ENCODE measurements at places on chromosomes 7 and 10. TPM values are rescaled to one million over a fixed set of nuclear protein-coding genes. Genes with fewer than 3 reads are reported as not detected.

GRCh38 chr10:21518641-21519396 lies 6.7 kb downstream of the SKIDA1 start:
- no peak for DNase-seq

GRCh38 chr10:91796331-91797047 lies 1.7 kb upstream of the TNKS2 start:
- peak; percentile 11 for DNase-seq

GRCh38 chr10:98272656-98273055 lies 4.7 kb upstream of the LOXL4 start:
- no peak for DNase-seq

The SRRM3 gene
- total RNA-seq: 0.21 TPM

DNA sequence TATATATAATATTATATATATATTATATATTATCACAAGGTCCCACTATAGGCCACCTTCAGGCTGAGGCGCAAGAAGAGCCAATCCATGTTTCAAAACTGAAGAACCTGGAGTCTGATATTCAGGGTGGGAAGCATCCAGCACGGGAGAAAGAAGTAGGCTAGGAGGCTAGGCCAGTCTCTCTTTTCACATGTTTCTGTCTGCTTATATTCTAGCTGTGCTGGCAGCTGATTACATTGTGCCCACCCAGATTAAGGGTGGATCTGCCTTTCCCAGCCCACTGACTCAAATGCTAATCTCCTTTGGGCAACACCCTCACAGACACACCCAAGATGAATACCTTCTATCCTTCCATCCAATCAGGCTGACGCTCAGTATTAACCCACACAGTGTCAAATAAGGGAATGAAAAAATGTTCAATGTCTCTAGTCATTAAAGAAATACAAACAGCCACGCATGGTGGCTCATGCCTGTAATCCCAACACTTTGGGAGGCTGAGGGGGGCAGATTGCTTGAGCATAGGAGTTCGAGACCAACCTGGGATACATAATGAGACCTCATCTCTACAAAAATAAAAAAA lies 135.4 kb upstream of the PCBD1 start:
- DNase-seq: no peak

Data from Calu3 (cell line).